ENCODE measurements at places on chromosomes 4 and X.

- no peak overlapping the region for H3K4me3 ChIP-seq
- H3K27me3 ChIP-seq, result no peaks in the 10 kb centered on the region
- H3K27ac ChIP-seq, result no peak overlapping the region
- DNase-seq, result no peak
- H3K4me1 ChIP-seq, result no peaks in the 10 kb centered on the region
- peaks cover 2% of the 10 kb centered on the region for H3K36me3 ChIP-seq
Observed at GRCh38 chr4:144757969-144758368, 112.0 kb downstream of the HHIP start.

- no peaks in the 10 kb centered on the region for H3K36me3 ChIP-seq
- H3K4me3 ChIP-seq, result no peak overlapping the region
- no peaks in the 10 kb centered on the region for H3K4me1 ChIP-seq
- no peak for DNase-seq
- no peak overlapping the region for H3K27ac ChIP-seq
Observed at GRCh38 chr4:96035727-96036126, 195.8 kb downstream of the PDHA2 start.

GRCh38 chrX:139823806-139824205, 109.0 kb downstream of the ATP11C start:
- no peak overlapping the region for H3K4me3 ChIP-seq
- no peak overlapping the region for H3K27ac ChIP-seq
- no peaks in the 10 kb centered on the region for H3K36me3 ChIP-seq
- no peak for DNase-seq
- H3K4me1 ChIP-seq, result no peaks in the 10 kb centered on the region
- no peaks in the 10 kb centered on the region for H3K27me3 ChIP-seq

GRCh38 chr4:97819294-97819693, 324.0 kb downstream of the STPG2 start:
- H3K27me3 ChIP-seq, result no peaks in the 10 kb centered on the region
- no peak overlapping the region for H3K27ac ChIP-seq
- H3K36me3 ChIP-seq, result no peaks in the 10 kb centered on the region
- H3K4me1 ChIP-seq, result no peaks in the 10 kb centered on the region

DNA sequence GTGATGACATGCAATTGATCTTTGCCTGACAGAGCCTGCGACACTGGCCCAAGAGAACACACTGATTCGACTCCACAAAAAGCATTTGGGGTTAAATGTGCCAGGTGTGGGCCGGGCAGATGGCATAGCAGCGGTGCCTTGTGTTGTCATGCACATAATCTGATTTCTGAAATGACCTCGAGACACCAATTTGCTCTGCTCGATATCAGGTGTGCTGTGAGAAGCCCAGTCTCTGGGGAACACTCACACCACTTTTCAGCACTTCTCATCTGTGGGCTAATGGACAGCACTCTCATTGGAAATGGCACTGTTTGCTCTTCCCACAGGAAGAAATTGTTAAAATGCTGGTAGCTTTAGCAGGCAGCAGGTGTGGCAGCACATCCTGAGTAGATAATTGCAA, 738.3 kb upstream of the TENM3 start:
- no peak overlapping the region for H3K27ac ChIP-seq
- no peak overlapping the region for H3K4me3 ChIP-seq
- H3K4me1 ChIP-seq, result peaks cover 47% of the 10 kb centered on the region

- no peak overlapping the region for H3K4me3 ChIP-seq
- H3K4me1 ChIP-seq, result no peaks in the 10 kb centered on the region
- H3K27me3 ChIP-seq, result no peaks in the 10 kb centered on the region
Observed at GRCh38 chrX:123882391-123882790, 22.5 kb downstream of the XIAP start.

DNA sequence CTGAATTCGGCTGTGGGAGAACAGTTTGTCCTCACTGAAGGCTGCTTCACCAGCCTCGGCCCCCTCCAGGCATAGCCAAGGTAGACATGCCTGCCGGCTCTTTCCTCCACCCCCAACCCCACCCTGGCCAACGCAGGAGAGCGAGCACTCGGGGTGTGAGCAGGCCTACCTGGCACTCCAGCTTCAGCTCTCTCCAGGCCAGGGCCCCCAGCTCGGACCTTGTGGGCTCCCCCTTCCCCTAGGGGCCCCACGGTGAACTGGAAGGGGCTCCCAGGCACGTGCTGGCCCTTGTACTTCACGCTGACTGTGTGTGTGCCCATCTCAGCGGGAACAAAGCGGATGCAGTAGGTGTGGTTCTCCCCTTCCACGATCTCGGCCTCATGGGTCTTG, 22.4 kb downstream of the FLNA start:
- no peak for DNase-seq
- H3K36me3 ChIP-seq, result peaks cover 5% of the 10 kb centered on the region
- H3K27ac ChIP-seq, result no peak overlapping the region

DNA sequence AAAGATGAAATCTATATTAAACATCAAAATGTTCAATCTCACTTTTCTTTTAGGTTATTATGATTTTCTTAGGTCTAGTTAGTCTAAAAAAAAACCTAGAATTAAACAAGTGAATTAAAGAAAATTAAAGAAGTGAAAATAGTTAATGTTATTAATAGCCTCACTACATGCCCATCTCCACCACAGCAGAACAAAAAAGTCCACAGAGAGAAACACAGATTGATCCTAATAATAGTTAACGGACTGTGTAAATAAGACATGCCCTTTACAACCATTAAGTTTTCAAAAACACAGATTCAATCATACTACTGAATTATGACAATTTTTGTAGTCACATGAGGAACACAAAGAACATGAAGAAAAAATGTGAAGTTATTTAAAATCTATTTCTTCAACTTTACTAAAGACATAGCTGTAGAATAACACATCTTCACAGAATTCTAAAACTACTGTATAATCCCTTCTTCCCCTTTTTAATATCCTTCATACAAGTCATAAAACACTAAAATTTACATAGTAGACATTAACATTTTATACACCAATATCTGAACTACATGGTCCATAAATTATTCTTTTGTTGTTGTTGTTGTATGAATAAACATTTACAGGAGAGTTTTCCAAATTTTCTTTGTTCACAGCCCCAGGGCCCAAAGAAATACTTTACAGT, 15.3 kb downstream of the HELQ start:
- H3K36me3 ChIP-seq, result no peaks in the 10 kb centered on the region
- no peak overlapping the region for H3K27ac ChIP-seq
- no peaks in the 10 kb centered on the region for H3K4me1 ChIP-seq
- H3K4me3 ChIP-seq, result no peak overlapping the region

DNA sequence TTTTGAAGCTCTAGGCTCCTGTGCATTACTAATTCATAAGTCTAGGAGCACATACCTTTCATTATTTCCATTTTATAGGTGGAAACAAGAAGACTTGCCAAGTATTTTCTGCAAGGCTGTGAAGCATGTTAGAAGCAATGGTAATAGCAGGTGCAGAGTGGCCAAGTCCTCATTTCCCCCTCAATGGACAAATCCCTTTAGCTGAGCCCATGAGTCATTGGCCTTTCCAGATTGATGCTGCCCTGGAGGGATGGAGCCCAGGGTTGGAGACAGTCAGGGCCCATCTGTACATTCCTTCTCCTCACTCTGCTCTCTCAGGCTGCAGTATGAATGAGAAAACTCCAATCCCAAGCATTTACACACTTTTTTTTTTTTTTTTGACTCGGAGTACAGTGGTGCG, 6.6 kb downstream of the MGST2 start:
- H3K36me3 ChIP-seq, result peaks cover 3% of the 10 kb centered on the region
- DNase-seq, result no peak
- H3K27ac ChIP-seq, result no peak overlapping the region
- peaks cover under 1% of the 10 kb centered on the region for H3K4me1 ChIP-seq
- no peak overlapping the region for H3K4me3 ChIP-seq

DNA sequence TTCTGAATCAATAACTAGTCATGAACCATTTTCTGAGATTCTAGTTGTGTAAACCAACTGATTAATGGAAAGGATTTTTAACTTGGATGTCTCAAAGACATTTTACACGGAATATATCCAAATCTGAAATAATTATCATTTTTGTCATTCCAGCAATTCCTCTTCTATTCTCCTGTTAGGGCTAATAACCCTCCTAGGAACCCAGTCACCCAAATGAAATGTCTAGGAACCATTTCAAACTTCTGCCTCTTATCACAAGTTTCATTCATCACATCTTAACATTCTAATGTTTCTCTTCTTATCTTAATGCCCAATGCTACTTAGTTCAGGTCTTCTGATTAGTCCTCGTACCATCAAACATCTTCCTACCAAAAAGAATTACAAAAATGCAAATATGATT, 639.8 kb downstream of the DMD start:
- DNase-seq, result no peak
- H3K27me3 ChIP-seq, result no peaks in the 10 kb centered on the region
- H3K4me1 ChIP-seq, result no peaks in the 10 kb centered on the region
- no peak overlapping the region for H3K27ac ChIP-seq
- no peak overlapping the region for H3K4me3 ChIP-seq
- no peaks in the 10 kb centered on the region for H3K36me3 ChIP-seq

DNA sequence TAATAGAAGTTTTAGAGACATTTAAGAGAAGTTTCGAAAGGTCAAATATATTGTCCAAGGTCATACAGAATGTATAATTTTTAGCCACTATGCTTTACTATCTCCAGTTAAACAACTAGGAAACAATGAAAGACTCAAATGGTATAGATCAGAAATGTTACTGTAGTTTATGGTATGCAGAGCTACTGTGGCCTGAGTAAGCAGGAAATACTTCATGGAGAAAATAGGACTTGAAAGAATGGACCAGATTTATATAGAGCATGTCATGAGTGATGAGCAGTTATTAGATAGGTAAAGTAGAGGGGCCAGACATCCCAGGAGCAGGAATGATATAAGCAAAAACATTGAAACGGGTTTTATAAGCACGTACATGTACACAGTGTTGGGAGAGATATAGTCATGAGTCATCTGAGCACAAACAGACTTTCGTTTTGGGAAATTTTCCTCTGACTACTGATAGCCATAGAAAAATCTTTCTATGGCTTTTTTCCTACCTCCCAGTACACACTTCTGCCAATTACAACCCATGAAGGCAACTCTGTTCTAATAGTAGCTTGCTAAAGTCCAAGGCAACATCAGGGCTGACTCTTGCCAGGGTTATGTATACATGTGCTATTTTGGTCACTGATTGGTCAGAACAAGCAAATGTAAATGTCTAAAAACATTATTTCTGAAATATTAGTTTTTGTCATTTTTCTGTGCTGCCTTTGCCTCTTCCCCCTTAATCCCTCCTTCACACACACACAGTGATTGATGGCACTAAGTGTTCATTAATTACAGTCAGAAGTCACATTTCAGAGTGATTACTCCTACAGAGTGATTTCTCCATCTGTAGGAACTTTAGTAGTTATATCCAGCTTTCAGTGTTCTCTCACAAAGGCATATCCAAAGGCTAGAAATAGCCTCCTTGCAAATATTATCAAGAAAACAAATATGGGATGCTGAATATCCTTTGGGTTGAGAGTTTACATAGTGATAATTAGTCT, 198.7 kb downstream of the ENOX2 start:
- no peak overlapping the region for H3K4me3 ChIP-seq
- no peaks in the 10 kb centered on the region for H3K4me1 ChIP-seq

DNA sequence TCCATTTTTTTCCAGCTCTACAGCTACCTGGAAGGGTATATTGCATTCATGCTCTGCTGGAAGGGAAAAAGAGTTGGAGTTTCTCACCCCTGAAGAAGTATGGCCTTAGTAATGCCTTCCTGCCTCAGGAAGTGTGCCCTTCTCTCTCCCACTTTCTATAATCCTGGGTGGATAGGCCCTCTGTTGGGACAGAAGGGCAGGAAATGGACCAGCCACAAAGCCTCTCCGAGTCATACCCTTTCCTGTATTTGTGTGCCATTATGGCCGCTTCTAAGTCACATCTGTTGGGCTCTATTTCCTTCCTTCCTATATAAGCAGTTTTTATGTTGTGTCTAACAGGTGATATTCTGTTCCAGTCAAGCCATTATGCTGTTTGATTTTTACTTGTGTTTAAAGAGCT, 74.8 kb upstream of the SMARCA5 start:
- H3K4me3 ChIP-seq, result no peak overlapping the region
- peaks cover 13% of the 10 kb centered on the region for H3K4me1 ChIP-seq
- peaks cover 17% of the 10 kb centered on the region for H3K36me3 ChIP-seq

- H3K4me1 ChIP-seq, result peaks cover 25% of the 10 kb centered on the region
- H3K27me3 ChIP-seq, result peaks cover 59% of the 10 kb centered on the region
- DNase-seq, result no peak
- no peaks in the 10 kb centered on the region for H3K36me3 ChIP-seq
- H3K27ac ChIP-seq, result no peak overlapping the region
- H3K4me3 ChIP-seq, result peak overlapping the region; percentile 77
Observed at GRCh38 chrX:72307646-72308051, 1.9 kb upstream of the CITED1 start.

GRCh38 chrX:116272322-116272721, 101.8 kb downstream of the AGTR2 start:
- H3K4me1 ChIP-seq, result no peaks in the 10 kb centered on the region
- H3K27me3 ChIP-seq, result no peaks in the 10 kb centered on the region
- H3K27ac ChIP-seq, result no peak overlapping the region
- H3K36me3 ChIP-seq, result no peaks in the 10 kb centered on the region

DNA sequence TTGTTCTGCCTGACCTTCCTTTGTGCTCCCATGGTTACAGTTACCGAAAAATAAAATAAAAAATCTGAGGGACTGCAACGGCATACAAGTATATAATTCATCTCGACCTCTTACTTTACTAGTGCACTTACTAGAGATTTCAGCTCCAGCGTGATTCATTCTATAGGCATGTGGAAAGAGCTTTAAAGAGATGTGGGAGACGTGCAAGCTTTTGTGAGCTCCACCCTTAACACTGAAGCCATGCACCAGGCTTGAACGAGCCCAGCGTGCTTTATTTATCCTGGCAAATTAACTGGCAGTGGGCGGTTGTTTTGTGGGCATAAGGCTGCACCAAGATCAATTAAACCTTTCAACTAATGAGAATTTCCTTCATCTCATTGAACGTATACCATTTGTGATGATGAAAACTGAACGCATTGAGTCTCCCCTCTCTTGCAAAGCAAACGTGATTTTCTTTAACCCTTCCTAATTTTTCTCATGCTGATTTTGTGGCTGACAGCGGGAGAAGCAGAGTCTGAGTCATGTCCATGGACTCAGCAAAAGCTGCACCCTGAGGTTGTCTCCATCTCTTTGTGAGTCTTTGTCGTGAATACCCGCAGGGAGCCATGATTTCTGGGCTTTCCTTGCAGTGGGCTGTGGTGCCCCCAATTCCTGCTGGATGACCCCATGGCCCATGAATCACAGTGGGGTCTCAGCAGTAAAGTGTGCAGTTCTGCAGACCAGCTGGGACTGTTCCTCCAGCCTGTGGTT, 60.1 kb downstream of the MXRA5 start:
- no peak for DNase-seq

- peaks cover 2% of the 10 kb centered on the region for H3K27me3 ChIP-seq
- H3K36me3 ChIP-seq, result no peaks in the 10 kb centered on the region
Observed at GRCh38 chr4:14679906-14680305, 322.4 kb upstream of the CPEB2 start.

DNA sequence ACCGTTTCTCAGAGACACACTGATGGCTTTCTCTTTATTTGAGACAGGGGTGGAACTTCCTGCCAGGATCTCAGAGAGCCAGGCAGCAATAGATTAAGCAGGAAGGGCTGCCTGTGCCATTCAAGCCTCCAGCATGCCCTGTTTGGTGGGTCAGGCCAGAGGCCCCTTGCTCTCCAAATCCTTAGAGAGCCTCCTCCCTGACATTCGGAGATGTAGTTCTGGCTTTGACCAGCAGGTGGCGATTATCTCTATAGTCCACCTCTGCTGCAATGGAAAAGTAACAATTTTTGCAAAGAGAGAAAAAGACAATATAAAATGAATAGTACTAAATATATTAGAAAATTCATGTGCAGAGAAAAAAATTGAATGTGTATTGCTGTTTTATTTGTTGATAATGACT, 93.9 kb downstream of the NXF2B start:
- peak; percentile 74 for DNase-seq
- H3K36me3 ChIP-seq, result no peaks in the 10 kb centered on the region
- H3K27me3 ChIP-seq, result peaks cover 13% of the 10 kb centered on the region
- no peak overlapping the region for H3K4me3 ChIP-seq
- H3K4me1 ChIP-seq, result no peaks in the 10 kb centered on the region

GRCh38 chr4:98673288-98673644, 14.9 kb upstream of the TSPAN5 start:
- H3K27me3 ChIP-seq, result peaks cover 6% of the 10 kb centered on the region
- no peaks in the 10 kb centered on the region for H3K4me1 ChIP-seq
- no peak overlapping the region for H3K27ac ChIP-seq
- H3K36me3 ChIP-seq, result no peaks in the 10 kb centered on the region

Data from neural crest cell (in vitro differentiated cells).